ENCODE measurements at places on chromosomes 3 and 15. TPM values are rescaled to one million over a fixed set of nuclear protein-coding genes. Genes with fewer than 3 reads are reported as not detected.

TOPAZ1 gene
- not detected for total RNA-seq

GOLGA6L26 gene
- total RNA-seq, result not detected

DLEC1 gene
- total RNA-seq, result not detected

CELSR3 gene
- 1.7 TPM for total RNA-seq

ELL3 gene
- total RNA-seq, result 4.3 TPM
